Placental pericyte (primary cell): ENCODE measurements at places on chromosomes 7 and 10. TPM values are rescaled to one million over a fixed set of nuclear protein-coding genes. Genes with fewer than 3 reads are reported as not detected.

The GDF10 gene
- total RNA-seq = not detected in 2 replicates

The UMAD1 gene
- 13.5 and 15.1 TPM in 2 replicates for total RNA-seq

The TSPAN15 gene
- total RNA-seq = 13.5 and 17.1 TPM in 2 replicates

The CALCR gene
- total RNA-seq = under 0.01 and 0.14 TPM in 2 replicates

The LRRD1 gene
- under 0.01 TPM in 1 of 2 replicates, not detected in the other for total RNA-seq

The IL2RA gene
- total RNA-seq = not detected in 2 replicates

The FOXK1 gene
- total RNA-seq = 27.1 and 39.8 TPM in 2 replicates

The SH2D4B gene
- total RNA-seq = 0.22 and 0.29 TPM in 2 replicates

The CHST15 gene
- 6.3 and 15.9 TPM in 2 replicates for total RNA-seq

The CHPF2 gene
- 92.8 and 125 TPM in 2 replicates for total RNA-seq

The TRIM24 gene
- 18.0 and 24.7 TPM in 2 replicates for total RNA-seq

The ATOH7 gene
- not detected in 2 replicates for total RNA-seq

The KLLN gene
- 0.66 and 1.0 TPM in 2 replicates for total RNA-seq

The LEP gene
- total RNA-seq = not detected in 2 replicates

The SPAM1 gene
- total RNA-seq = not detected in 2 replicates

The NEUROD6 gene
- not detected in 2 replicates for total RNA-seq

The SLC39A12 gene
- total RNA-seq = not detected in 2 replicates
